ENCODE measurements at places on chromosomes 3 and 15. TPM values are rescaled to one million over a fixed set of nuclear protein-coding genes. Genes with fewer than 3 reads are reported as not detected.

The SH3GL3 gene
- total RNA-seq = 8.0 TPM

The GABRR3 gene
- not detected for total RNA-seq

The ATP8B4 gene
- 0.37 TPM for total RNA-seq

The TMEM158 gene
- 18.5 TPM for total RNA-seq

The CCDC39 gene
- total RNA-seq = 0.44 TPM

The MCTP2 gene
- total RNA-seq = 7.4 TPM

The OPA1 gene
- total RNA-seq = 64.6 TPM

The NME9 gene
- total RNA-seq = not detected

The GOLGA6L4 gene
- total RNA-seq = 3.5 TPM

The ONECUT1 gene
- total RNA-seq = 33.8 TPM

The CLCN2 gene
- total RNA-seq = 15.7 TPM

The DUOXA2 gene
- total RNA-seq = 0.11 TPM

The A4GNT gene
- not detected for total RNA-seq

The GOLGA6L9 gene
- 7.3 TPM for total RNA-seq

The GADL1 gene
- total RNA-seq = 0.18 TPM

All from WTC11 (cell line).